Fibroblast of skin of back (primary cell): ENCODE measurements at places on chromosomes 6 and 20.
A peak's percentile ranks its signal among the peaks of the same experiment; 100 is the strongest.

DNA sequence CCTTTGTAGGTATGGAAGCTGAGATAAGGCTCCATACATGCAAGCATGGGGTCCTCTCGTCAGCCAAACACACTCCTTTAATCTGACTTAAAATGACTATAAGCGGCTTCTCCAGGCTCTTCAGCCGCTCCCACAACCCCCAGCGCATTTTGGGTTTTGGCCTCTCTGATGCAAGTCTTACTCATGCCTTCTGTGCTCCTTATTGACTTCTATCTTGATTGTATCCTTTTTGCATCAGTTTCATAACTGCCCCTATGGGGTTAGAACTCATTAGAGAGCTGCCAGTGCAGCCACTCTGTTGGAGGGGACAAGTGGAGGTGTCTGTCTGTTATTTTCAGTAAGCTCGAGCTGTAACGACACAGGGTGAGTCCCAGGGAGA lies 70.1 kb upstream of the TAB2 start:
- no peak for DNase-seq

DNA sequence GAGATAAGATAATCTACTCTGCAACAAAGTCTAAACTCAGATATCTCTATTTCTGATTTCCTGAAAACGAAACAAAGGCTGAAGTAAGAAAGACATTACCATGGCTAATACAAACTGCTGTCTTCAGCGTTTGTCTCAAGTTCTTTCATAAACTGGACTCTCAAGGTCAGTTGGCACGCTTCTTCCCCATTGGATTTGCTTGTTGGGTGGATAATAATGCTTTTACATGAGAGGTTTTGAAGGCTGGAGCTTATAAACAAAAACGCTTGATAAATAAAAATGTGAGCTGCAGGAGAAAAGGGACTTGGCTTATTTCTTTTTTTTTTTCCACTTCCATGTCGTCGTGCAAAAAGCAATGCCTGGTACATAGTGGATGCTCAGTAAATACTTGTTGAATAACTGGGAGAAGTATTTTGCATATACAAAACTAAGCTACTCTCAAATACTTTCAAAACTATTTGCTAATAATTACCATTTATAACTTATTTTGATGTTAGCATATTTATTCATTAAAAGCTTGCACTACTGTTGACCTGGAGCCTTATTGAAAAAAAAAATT lies 65.7 kb upstream of the EEF1A1 start:
- DNase-seq, result no peak

DNA sequence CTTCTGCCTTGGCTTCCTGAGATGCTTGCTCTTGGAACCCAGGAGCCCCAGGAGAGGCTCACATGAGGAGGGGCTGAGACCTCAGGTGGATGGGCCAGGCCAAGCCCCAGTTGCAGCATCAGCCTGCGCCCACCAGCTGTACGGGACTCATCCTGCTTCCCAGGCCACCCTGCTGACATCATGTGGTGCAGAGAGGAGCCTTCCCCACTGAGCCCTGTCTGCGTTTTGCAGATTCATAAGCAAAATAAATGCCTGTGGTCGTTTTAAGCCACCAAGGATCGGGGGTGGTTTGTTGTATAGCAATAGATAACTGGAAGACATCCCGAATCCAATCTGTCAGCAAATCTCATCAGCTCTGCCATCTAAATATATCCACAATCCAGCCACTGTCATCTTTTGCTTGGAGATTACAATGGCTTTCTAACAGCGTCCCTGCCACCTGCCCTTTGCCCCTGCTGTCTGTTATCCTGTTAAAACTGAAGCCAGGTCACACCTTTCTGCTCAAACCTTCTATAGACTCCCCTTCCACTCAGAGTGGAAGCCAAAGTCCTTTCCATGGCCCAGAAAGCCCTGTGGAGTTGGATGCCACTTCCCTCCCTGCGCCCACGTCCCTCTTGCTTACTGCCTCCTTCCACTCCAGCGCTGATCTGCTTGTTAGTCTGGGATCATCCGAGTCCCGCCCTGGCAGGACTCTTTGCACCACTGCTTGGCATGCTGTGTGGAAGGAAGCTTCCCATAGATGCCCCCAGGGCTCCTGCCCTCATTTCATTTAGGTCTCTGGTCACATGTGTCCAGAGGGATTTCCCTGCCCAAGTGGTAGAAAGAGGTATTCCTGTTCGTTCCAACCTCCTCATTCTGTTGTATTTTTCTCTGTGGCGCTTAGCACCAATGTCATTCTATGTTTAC lies 24.0 kb upstream of the MLN start:
- peak; percentile 88 for DNase-seq

- no peak for DNase-seq
Measured at GRCh38 chr6:162630069-162630468, 97.5 kb downstream of the PRKN start.

- DNase-seq, result no peak
Measured at GRCh38 chr20:2747676-2748235, 52.7 kb downstream of the CPXM1 start.

GRCh38 chr20:24657196-24657595 lies 187.8 kb downstream of the SYNDIG1 start:
- DNase-seq, result peak; percentile 62

DNA sequence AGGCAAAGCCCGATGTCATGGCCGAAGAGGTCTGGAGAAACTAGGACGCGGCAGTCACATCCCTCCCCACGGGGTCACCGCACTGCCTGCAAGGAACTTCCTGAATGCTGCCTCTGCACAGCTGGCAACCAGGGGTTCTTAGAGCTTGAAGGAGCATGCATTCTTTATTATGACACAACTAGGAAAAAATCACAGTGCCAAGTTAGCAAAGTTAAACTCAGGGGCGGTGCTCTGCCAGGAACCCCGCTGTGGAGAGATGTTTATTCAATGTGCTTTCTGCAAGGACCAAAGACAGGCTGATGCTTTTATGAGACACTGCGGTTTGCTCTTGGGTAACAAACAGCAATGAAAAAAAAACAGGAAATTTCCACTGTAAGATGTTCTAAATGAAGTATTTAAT lies 287.3 kb upstream of the FOXQ1 start:
- peak; percentile 92 for DNase-seq

DNA sequence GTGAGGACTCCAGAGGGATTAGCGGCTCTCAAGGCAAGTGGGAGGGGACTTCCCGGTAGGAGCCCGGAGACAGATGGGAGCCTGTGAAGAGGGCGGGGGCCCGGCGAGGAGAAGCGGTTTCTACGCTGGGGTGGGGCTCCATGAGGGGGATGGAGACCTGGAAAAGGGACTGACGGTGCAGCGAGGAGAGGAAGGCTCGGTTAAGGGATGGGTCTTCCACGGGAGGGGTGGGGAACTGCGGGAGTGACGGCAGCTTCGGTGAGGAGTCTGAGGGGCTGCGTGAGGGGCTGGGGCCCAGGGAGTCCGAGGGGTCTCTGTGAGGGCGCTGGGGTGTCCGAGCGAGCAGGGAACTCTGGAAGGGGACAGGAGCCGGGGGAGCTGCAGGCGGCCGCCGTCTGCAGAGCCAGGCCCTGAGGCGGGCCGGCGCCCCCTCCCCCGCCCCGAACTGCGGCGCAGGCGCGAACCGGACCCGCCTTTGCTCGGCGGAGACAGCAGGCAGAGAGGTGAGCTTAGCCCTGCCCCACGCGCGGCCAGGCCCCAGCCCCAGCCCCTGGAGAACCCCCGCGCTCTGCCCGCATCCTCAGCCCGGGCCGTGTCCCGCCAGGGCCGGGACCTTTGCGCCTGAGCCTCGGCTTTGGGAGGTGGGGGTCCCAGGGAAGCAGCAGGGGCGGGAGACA lies at the start of gene NRSN2:
Gene NRSN2, plus strand, starts transcription at position 472 of the 677 bp plus-strand sequence. CDS start 2,533 bp downstream, outside the sequence.
- DNase-seq, result peak; percentile 75
